ENCODE measurements at places on chromosomes 6 and 20. TPM values are rescaled to one million over a fixed set of nuclear protein-coding genes. Genes with fewer than 3 reads are reported as not detected.

The HLA-DOB gene
- total RNA-seq: 2.0 TPM

The VARS2 gene
- 53.4 TPM for total RNA-seq

The FLRT3 gene
- not detected for total RNA-seq

The PTP4A1 gene
- total RNA-seq: 80.1 TPM

The RPN2 gene
- total RNA-seq: 222 TPM

The RFX6 gene
- not detected for total RNA-seq

The MAP1LC3A gene
- 16.9 TPM for total RNA-seq

The C6orf15 gene
- total RNA-seq: not detected

The ETV7 gene
- total RNA-seq: 0.58 TPM

The RBM24 gene
- total RNA-seq: 0.55 TPM

The TLDC2 gene
- not detected for total RNA-seq

GRCh38 chr20:17933711-17934110 is 34.9 kb downstream of the SNX5 start:
- no peak for DNase-seq

DNA sequence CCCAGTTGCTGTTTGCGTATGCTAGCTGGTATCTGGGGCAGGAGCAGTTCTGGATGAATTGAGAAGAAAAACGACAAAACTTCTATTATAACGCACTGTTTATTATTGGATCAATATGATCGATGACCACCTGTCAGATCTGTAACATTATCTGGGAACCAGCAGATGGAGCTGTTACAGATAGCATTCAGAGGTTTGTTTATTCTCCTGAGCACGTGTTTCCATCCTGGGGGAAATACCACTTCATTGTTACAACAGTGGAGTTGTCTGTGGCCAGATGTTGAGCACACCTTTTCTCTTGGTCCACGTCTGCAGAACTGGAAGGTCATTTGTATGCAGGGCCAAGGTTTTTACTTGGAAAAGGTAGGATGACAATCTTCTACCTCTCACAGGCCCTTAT is 16.0 kb upstream of the NKX2-2 start:
- DNase-seq: peak; percentile 45

GRCh38 chr6:41682497-41683272 is 44.4 kb downstream of the MDFI start:
- DNase-seq: peak; percentile 11

DNA sequence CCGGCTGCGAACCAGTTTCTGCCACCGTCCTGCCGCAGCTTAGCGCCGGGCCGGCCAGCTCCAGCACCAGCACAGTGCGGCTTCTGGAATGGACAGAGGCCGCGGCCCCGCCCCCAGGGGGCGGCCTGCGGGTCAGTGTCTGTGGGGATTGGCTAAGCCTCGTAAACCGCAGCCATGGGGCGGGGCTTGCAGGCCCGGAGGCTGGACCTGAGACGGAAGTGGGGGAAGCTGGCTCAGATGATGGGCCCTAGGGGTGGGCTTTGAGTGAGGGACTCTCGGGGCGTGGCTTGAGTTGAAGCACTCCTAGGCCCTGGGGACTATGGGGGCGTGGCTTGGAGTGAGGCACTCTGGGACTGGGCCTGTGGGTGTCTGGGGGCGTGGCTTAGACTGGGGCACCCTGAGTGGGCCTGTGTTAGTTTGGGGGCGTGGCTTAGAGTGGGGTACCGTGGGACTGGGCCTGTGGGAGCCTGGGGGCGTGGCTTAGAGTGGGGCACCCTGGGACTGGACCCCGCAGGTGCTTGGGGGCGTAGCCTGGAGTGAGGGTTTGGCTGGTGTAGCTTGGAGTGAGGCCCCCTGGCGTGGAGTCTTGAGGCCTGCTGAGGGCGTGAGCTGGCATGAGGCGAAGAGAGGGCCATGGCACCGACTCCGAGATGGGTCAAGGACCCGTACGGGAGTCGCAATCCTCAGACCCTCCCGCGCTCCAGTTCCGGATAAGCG is 6.6 kb downstream of the L3MBTL1 start:
- peak; percentile 98 for DNase-seq

DNA sequence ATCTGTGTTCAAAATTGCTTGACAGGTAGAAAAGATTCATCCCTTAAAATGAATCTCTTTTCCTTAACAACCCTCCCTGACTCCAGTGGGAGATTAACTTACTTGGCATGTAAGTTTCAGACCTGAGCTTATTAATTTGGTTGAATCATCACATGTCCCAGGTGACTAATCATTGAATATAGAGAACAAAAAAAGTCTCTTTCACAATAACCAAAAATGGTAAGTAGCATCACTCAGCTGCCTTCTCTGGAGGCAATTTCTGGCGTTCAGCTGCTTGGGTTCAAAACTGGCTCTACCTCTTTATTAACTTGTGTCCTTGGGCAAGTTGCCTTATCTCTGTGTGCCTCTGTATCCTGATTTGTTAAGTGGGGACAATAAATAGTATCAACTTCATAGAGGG is 2.9 kb downstream of the C6orf141 start:
- DNase-seq: no peak

DNA sequence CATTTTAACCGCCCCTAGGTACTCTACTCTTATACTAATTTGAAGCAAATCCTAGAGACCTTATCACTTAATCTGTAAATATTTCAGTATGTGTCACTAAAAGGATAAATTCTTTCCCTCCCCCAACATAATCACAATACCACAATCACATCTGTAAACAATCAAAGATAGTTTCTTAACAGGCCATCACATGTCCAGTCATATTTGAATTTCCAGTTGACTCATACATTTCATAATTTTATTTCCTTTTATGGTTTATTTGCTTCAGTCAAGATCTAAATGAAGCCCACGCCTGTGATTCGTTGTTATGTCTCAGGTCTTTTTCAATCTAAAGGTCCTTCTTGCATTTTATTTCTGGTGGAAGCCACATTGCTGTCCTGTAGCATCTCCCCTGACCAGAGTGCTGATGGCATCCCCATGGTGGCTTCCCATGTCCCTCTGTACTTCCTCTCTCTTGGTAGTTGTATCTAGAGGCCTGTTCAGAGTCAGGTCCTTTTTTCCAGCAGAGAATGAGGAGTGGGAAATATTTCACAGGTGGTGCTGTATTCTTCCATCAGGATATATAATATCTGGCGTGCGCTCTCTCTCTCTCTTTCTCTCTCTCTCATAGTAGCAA is 128.6 kb upstream of the SLC22A23 start:
- DNase-seq: no peak

GRCh38 chr6:470051-470900 is 78.7 kb downstream of the IRF4 start:
- DNase-seq: no peak

GRCh38 chr6:56739836-56740815 is 97.4 kb upstream of the DST start:
- DNase-seq: no peak

DNA sequence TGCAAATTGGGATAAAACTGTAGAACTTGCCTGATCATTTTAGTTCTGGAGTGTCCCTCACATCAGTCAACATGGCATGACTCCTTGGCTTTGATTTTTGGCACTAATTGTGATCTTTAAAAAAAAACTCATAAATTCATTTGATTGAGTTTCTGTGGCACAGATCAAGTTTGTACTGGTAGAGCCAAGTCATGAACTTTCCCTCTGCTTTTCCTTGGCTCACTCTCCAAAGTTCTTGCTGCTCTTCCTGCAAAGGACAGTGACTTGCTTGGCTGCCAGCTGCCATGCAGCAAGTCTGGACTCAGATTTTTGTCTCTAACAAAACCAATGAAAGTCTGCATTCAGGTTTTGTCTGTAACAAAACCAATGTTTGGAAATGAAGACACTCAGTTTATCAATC is 115.5 kb downstream of the RFX6 start:
- DNase-seq: no peak

GRCh38 chr20:44600758-44601201 is 18.4 kb downstream of the PKIG start:
- no peak for DNase-seq

DNA sequence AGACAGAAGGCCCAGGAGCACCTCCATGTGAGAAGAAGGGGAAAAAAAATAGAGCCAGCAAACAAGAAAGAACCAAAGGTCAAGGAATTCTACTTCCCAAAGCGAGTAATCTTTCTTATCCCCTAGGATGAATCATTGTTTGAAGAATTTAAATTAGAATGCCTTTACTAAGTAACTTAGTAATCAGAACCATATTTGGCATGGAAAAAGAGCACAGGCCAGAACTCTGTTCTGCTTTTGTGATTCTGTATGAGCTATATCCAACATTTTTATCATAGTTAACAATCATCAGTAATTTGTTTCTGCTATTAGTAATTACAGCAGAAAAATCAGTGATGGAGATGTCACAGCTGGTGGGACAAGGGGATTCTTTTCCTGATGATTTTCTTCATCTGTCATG is 228.8 kb upstream of the FAM83B start:
- no peak for DNase-seq

GRCh38 chr20:62795023-62795761 is 1.1 kb upstream of the MRGBP start:
- DNase-seq: peak; percentile 86

DNA sequence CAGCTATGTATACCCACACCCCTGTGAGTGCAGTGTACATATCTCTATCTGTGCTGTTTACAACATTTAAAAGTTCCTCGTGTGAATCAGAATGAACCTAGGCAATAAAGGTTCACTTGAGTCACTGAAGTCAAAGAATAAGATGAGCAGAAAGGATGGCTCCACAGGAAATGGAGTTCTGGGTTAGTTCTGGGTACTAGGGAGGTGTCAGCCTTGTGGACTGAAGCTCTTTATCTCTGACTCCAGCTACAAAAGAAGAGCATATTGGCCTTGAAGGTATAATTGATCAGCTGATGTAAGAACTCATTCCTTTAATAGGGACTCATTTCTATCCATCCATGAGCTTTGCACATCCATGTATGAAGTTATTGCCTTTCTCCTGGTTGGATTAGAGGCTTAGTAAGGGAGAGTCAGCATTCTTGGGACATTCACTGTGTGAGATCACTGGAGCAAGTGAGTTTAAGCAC is 73.9 kb upstream of the BACH2 start:
- no peak for DNase-seq

DNA sequence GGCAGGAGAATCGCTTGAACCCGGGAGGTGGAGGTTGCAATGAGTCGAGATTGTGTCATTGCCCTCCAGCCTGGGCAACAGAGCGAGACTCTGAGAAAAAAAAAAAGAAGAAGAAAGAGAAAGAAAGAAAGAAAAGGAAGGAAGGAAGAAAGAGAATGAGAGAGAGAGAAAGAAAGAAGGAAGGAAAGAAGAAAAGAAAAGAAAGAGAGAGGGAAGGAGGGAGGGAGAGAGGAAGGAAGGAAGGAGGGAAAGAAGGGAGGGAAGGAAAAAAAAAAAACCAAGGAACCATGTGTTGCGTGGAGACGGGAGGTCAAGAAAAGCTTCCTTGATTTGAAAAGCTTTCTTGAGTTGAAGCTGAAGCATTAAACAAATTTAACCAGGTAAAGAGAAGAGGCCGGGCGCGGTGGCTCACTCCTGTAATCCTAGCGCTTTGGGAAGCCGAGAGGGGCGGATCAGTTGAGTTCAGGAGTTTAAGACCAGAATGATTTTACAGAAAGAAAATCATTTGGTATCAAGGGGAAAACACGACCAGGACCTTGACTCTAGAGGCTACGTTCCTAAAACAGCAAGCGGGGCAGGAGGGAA is 90.5 kb upstream of the PRSS16 start:
- DNase-seq: no peak

DNA sequence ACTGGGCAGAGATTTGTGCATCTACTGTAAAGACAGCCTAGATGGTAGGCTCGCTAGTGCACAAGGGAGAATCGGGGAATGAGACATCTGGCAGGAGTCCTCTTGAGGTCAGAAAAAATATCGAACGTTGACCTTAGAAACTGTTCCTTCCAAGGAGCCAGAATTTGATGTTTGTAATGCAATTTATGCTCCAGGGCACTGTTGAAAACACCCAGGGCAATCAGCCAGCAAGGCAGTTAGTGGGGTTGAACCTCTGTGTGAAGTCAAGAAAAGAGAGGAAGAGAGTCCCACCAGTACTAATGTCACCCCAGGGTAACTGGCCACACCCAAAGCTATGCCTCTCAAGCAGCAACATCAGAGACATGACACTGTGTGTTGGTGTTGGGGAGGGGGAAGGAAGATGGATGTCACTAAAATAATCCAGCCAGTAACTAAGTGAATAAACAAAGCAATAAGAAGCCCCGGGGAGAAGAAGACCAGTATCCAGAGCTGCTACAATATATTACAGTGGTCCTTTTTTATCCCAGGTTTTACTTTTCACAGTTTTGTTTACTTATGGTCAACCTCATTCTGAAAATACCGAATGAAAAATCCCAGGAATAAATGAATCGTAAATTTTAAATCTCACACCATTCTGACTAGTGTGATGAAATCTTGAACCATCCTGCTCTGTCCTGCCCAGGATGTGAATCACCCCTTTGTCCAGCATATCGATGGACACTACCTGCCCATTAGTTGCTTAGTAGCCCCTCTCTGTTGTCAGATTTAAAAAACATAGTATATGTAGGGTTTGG is 32.9 kb upstream of the PDE10A start:
- no peak for DNase-seq

All from A673 (cell line).